ENCODE measurements at places on chromosomes 5 and 9.

GRCh38 chr5:148539851-148540250, 114.5 kb downstream of the HTR4 start:
- no peak for DNase-seq

- DNase-seq, result no peak
Observed at GRCh38 chr5:167573370-167574127, 717.9 kb upstream of the WWC1 start.

GRCh38 chr9:3137347-3137695, 293.4 kb upstream of the PUM3 start:
- no peak for DNase-seq

- no peak for DNase-seq
Observed at GRCh38 chr9:70613024-70613768, 198.7 kb upstream of the KLF9 start.

DNA sequence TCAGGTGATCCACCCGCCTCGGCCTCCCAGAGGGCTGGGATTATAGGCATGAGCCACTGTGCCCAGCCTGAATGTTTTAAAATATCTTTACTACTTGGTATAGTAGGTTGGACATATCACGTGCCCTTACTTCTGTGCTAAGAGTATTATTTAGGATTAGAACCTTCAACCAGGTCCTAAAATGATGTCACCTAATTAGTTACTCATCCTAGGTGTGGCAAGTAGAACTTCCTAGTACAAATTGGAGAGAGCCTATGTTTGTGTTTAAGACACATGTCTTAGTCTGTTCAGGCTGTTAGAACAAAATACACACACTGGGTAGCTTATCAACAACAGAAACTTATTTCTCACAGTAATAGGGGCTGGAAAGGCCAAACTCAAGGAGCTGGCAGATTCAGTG, 51.5 kb downstream of the ZFAND5 start:
- DNase-seq, result no peak
